ENCODE measurements at places on chromosomes 3 and 15.

- H3K27me3 ChIP-seq: no peaks in the 10 kb centered on the region
- no peak for DNase-seq
- H3K27ac ChIP-seq: no peak overlapping the region
- H3K4me1 ChIP-seq: no peaks in the 10 kb centered on the region
- no peak overlapping the region for H3K4me3 ChIP-seq
Observed at GRCh38 chr3:159831466-159831865, 157.2 kb upstream of the IL12A start.

DNA sequence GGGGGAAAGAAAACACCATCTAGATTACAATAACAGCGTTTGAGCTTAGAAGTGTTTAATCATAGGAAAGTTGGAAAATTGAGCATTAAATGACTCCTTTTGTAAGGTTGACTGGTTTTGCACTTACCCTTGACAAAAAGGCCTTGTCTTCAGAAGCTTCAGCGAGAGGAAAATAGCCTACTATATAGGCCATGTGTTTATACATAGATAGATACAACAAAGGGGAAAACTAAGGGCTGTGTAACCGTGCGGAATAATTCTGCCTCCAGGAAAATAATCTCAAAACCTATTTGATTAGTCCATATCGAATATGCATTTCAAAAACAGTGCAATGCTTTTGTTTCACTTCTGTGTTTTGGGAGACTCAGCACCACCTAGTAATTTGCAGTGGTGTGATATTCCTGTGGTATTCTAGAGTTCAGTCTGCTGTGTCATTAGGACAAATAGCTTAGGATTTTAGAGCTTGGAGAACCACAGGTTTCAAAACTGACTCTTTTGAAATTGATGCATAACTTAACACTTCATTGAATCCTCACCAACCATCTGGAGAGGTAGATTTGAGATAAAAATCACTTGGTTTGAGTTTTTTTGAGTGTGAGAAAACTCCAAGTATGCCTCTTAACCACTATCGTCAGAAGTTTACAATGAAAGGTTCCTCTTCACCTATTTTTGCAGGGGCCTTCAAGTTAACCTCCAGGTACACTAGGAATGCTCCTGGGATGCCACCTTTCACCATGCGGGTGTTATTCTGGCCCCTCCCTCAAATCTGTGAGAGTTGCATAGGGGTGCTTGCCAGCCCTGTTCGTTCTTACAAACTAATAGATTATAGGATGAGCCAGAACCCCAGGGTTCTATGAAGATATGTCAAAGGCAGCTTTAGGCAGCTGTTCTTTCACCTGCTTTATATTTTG, 1.9 kb downstream of the ARHGAP31 start:
- H3K4me3 ChIP-seq: peak overlapping the region; percentile 1
- no peak for DNase-seq
- H3K27ac ChIP-seq: no peak overlapping the region
- no peaks in the 10 kb centered on the region for H3K4me1 ChIP-seq

GRCh38 chr3:170421111-170421641, 2.5 kb downstream of the CLDN11 start:
- no peaks in the 10 kb centered on the region for H3K4me1 ChIP-seq
- H3K4me3 ChIP-seq: no peak overlapping the region
- peaks cover 30% of the 10 kb centered on the region for H3K27me3 ChIP-seq

DNA sequence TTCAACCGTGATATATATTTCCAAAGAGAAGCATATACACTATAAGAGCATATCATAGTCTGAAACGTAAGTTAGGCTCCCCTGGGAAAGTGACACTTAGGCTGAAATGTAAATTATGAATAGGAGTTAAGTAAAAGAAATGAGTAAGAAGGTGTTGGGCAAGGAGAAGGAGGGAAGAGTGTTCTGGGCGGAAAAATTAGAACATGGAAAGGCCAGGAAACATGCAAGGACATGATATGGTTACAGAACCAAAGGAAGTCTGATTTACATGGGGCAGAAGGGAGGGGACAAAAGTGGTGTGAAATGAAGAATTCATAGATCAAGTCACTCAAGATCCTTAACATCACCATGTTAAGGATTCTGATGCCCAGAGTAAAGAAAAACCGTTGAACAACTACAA, 75.2 kb downstream of the SCAPER start:
- H3K27me3 ChIP-seq: no peaks in the 10 kb centered on the region
- no peak overlapping the region for H3K4me3 ChIP-seq
- H3K36me3 ChIP-seq: no peaks in the 10 kb centered on the region
- no peak for DNase-seq
- no peaks in the 10 kb centered on the region for H3K4me1 ChIP-seq
- H3K27ac ChIP-seq: no peak overlapping the region

DNA sequence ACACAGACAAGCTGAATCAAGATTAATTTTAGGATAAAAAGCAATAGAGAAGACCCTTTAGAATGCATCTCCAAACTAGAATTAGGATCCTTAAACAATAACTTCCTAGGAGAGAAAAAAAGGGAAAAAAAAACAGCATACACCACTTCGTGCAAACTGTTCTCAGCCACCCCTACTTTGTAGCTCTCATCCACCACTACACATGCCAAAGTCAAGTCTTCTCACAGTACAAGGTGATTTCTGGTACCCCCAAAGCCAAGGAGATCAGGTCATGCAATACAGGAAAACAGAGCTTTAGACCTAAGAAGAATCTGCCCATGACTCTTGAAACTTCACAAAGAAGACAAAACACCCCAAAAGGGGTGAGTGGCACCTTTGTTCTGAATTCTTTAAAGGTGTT, 166.9 kb downstream of the SUCNR1 start:
- H3K4me1 ChIP-seq: no peaks in the 10 kb centered on the region
- DNase-seq: no peak
- H3K27me3 ChIP-seq: no peaks in the 10 kb centered on the region
- H3K4me3 ChIP-seq: no peak overlapping the region

DNA sequence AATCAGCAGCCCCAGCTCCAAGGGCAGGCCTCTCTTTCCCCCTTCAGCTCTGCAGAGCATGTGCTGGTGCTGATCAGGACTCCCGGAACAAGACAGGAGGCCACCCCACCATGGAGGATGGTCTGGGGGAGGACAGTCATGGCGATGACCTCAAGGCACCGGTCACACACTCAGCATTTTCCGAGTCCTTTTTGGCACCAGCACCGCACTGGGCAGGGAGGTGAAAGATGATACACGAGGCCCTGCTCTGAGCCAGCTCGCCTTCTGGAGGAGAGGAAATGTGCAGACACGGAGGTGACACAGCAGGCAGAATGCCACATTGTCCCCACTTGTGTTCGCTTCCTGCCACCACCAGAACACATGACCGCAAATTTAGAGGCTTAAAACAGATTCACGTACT, 61.8 kb upstream of the SEC61A1 start:
- no peak for DNase-seq
- no peak overlapping the region for H3K4me3 ChIP-seq
- no peaks in the 10 kb centered on the region for H3K4me1 ChIP-seq
- H3K27me3 ChIP-seq: no peaks in the 10 kb centered on the region
- no peaks in the 10 kb centered on the region for H3K36me3 ChIP-seq

DNA sequence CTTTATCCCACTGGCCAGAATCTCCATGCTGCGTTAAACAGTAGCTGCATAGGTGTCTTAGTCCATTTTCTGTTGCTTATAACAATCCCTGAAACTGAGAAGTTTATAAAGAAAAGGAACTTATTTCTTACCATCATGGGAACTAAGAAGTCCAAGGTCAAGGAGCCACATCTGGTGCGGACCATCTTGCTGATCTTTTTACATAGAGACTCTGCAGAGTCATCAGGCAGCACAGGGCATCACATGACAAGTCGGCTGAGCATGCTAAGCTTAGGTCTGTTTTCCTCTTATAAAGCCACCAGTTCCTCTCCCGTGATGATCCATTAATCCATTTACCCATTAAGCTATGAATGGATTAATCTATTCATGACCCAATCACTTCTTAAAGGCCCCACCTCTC, 22.4 kb upstream of the FAM174B start:
- no peaks in the 10 kb centered on the region for H3K27me3 ChIP-seq
- H3K4me3 ChIP-seq: no peak overlapping the region
- H3K4me1 ChIP-seq: no peaks in the 10 kb centered on the region
